ENCODE measurements at places on chromosomes 7 and 10.

DNA sequence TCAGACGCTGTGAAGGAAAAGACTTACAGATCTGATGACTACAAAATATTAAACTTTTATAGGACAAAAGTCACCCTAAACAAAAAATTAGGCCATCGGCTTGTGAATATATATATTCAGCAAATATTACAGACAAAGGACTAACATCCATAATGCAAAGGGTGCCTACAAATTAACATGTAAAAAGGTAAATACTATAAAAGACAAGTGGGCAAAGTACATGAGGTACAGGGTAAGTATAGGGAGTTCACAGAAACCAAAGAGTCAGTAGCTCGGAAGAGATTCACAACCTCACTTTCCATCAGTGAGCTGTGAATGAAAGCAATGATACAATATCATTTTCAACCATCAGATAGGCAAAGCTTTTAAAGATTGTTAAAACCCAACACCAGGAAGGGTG, 16.7 kb upstream of the KLF14 start:
- DNase-seq, result no peak

DNA sequence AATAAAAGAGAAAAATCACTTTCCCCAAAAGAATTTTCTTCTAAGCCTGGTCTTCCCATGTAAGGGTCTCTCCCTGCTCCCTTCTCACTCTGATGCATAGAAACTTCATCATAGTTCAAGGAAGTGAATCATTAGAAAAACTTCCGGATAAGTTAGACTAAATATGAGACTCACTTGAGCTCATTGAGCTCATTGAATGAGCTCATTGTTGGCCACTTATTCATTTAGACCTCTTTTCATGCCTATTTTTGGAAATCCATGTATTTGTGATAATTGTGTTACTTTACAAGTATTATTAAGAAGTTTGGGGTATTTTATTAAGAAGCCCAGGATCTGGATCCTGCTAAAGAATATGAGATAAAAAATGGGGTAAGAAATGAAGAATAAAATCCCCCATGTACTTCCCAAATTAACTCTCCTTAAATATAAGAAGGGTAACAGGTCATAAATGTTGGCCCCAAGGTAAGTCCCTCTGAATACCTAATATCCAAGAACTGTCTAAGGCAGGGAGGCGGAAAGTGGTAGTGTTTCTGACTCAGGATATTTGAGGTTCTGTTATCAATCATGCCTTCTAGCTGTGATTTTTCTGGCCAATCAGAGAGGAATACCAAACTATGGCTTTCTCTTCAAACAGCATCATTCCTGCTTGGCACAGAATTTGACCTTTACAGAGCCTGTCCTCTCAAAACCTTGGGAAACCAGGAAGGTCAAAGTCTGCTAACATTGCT, 236.5 kb upstream of the PTN start:
- DNase-seq, result peak; percentile 70

DNA sequence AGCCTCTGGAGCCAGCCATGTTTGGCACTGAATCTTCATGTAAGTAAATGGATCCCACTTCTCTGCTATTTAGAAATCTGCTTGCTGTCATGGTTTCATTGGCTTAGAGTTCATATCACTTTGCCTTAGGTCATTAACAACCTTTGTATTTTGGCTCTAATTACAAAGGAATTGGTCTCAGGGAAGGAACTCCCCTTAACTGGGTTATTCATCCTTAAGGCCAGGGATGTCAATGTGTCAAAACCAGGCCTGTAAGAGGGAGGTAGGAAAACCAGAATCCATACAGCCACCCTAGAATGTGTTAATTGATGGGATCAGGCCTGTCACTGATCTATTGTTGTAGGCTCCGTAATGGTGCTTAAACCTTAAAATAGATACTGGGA, 67.3 kb downstream of the ST7 start:
- DNase-seq, result peak; percentile 69

DNA sequence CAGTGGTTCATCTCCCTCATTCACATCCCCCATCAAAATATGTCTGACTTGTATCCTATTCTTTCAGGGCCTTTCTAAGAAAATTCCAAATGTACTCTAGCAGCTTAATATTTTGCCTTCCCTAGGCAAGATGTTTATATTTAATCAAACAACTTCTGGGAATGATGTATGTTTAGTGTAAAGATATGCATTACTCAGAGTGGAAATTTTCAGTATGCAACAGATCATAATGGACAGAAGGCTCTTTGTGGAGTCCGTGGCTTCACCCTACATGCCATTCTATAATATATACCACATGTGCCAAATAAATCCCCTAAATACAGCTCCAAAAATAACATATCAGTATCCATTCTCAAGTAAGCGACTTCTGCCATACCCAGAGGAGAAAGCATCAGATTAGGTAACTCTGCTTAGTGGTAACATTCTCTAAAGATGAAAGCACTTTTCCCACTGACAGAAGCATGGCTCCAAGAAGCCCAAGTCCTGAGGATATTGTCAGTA, 316.6 kb downstream of the KCNMA1 start:
- DNase-seq, result no peak

Data from DMS53 (cell line).